Caco-2 (cell line): ENCODE measurements at places on chromosomes 7 and 10.

DNA sequence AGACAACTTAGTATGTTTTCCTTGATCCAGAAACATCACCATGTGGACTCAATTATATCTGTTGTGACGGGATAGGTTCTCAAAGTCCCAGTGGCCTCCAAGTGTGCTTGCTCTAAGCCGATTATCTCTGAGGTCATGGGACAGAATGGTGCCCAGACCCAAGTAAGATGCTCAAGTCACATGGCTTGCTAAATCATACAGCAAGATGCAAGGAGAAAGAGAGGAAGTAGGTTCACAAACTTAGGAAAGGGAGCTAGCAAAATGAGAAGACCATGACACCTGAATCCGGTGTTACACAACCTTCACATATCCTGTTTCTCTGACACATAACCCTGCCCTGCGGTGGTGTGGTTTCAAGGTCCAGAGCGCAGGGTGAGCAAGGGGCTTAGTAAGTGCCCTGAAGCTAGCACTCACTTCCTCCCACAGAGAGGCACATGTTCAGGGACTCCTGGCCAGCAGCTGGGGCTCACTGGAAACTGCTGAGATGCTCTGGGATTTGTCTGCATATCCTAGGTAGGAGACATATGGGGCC, 590.9 kb upstream of the ANKRD30A start:
- no peak for DNase-seq

- DNase-seq: no peak
Measured at GRCh38 chr10:16870331-16870730, 53.1 kb upstream of the RSU1 start.

DNA sequence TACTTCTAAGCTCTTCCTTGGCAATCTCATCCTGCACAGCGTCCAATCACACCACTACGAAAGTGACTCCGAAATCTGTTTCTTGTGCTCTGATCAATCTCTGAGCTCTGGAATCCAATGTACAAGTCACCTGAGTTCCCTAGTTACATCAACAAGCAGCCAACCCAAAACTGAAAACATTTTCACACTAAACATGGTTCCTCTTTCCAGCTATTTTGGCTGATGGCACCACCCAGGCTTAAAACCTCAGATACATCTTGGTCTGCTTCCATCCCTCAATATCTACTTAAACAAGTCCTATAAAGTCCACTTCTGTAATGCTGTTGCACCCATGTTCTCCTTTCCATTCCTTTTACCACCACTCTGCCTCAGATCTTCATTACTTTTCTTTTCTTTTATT, 3.6 kb downstream of the BLOC1S2 start:
- DNase-seq: no peak

DNA sequence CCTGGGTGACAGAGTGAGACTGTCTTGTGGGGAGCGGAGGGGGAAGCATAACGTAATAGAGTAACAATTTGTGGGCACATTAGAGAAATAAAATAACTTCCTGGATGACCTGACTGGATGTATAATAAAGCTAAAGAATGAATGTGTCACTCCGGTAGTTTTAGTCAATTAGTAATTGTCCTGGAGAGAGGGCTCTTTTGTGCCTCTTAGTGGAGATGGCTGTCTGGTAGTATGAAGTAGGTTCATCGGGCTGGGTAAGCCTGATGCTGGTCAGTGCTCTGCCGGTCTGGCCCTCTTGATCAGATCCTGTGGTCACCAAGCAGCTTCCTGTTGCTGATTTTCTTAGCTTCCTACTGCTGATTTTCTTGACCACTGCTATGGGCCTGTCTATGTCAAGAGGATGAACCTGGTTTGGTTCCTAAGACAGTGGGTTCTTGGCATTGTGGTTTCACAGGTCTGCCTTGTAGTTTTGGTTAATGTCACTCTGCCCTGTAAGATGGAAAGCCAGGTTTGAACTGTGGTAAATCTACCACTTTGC, 34.1 kb downstream of the ZRANB1 start:
- DNase-seq: no peak

GRCh38 chr10:93199191-93199751, 125.6 kb downstream of the CYP26A1 start:
- DNase-seq: no peak
